Activated CD4-positive, alpha-beta T cell treated with anti-CD3 and anti-CD28 coated beads, Interleukin-2, amount 10 ng/mL, durations not matched to agents 7 days and 5 days (primary cell): ENCODE measurements at places on chromosomes 6 and 20. TPM values are rescaled to one million over a fixed set of nuclear protein-coding genes. Genes with fewer than 3 reads are reported as not detected.

SASH1 gene
- total RNA-seq, result 0.50 TPM

MEI4 gene
- total RNA-seq, result not detected

MTCH1 gene
- 94.7 TPM for total RNA-seq

DNA sequence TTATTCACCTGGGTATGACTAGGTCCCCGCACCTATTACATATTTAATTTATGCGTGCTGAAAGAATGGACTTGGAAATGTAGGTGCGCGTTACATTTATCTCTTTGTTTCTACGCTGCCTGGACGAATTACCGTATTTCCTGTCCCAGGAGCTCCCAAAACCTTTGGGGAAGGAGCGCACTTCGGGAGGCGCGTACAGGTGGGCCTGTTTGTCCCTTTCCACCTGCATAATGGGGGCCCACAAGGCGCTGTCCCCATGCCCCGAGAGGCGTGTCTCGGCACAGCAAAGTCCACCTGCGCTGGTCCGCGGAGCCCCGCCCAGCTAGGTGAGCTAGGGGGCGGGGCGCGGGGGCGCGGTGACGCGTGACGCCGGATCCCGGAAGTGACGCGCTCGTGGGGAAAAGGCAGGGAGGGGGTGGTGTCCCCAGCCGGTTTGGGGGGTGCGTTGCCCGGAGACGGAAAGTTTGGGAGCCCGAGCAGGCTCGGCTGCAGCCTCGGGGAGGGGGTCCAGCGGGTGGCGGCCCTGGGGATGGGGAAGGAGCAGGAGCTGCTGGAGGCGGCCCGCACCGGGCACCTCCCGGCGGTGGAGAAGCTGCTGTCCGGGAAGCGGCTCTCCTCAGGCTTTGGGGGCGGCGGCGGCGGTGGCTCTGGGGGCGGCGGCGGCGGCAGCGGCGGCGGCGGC, at the start of gene ANKS1A:
ANKS1A (plus strand) TSS at position 382 of the 682 bp plus-strand sequence; CDS start at position 530, 148 bp downstream.
- DNase-seq, result peak; percentile 91

GRCh38 chr20:10007747-10008146, 27.0 kb upstream of the ANKEF1 start:
- no peak for DNase-seq

DNA sequence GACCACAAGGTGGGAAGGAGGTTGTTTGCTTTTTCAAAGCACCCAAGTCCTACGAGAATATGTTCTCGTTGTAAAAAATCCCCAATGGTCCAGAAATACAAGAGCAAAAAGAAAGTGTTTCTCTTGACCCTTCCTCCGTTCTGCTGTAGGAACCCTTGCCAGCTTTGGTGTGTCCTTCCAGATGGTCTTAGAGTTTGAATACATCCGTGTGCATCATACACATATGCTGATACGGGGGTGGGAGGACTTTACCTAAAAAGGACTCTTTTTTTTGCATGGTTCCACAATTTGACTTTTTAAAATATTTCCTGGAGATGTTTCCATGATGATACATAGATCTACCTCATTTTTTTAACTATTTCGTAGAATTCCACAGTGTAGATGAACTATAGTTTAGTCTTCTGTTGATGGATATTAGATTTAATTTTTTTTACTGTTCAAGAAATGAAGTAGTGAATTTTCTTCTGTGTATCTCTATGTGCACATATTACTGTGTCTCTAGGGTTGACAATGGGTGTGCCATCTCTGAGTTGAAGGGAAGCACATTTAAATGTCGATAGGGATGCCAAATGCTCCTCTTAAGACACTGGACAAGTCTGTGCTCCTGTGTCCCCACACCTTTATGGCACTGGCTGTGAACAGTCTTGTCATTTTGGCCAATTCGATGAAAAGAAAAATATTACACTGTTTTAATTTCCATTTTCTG, 182.1 kb upstream of the SNX9 start:
- DNase-seq, result no peak

DNA sequence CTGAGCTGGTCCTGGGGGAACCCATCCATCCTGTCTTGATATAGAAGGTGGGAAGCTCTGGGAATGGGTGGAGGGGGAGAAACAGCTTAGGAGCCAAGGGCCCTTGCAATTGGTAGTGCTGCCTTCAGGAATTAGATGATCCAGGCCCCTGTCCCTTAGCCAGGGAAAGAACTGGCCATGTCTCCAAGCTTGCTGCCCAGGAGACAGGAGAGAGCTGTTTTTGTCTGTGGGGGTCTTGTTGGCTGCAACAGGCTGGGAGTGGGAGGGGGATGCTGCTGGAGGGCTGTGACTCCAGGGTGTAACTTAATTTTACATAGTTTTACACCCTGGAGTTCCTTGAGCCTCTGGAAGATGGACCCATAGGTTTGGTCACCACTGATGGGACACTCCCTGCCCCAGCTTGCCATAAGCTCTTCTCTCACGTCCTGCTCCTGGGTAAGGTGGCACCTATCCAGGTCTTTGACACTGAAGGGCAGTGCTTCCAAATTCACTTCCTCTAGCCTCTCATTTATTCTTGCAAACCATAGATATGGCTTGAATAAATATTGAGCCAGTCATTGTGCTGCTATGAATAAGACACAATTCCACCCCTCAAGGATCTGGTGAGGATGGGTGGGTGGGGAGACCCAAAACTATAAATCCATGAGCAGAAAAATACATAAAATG, 16.8 kb downstream of the VEGFA start:
- DNase-seq, result no peak

- no peak for DNase-seq
Observed at GRCh38 chr6:19837511-19838441, 606 bp downstream of the ID4 start.

DNA sequence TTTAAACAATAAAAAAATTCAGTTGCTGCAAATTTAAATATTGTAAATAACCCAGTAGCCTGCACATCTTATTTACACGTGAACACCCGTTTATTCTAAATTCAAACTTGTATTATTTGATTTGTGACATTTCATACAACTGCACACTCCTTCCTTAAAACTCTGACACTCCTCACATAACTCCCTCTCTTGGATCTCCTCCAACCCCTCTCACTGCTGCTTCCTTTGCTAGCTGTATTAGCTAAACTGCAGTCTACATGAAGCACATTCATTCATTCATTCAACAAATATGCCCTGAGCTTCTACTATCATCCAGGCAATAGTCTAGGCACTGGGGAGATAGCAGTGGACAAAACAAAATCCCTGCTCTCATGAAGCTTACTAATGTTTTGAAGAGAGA, 47.0 kb downstream of the FBXL4 start:
- no peak for DNase-seq

DNA sequence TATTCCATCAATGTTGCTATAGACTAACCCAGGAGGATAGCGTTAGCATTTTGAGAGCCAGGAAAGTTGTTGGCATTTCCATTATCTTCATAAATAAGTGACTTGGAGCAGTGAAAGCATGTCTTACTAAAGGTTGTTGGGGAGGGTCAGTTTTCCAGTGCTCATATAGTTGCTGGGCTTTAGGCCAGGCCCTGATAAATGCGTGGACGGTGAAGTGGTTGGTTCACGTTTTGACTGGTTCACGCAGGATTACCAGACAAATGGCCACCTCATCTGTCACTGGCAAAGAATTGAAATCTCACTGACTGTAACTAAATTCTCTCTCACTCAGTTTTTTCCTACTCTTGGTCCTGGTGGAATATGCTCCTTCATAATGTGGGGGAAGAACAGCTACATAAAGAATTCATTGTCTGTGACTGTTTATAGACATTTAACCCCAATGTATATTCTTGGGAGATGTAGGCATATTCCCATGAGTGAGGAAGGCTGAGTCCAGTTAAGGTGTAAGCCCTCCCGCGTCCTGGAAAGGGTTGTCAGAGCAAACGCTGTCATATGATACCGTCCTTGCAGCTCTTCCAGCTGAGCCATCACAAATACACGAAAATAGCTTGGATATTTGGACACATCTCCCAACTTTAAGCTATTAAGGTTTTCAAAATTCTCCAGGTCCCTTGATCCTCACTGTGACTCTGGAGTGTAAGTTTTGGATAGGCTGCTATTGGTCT, 27.8 kb downstream of the LRRC1 start:
- no peak for DNase-seq
